ENCODE measurements at places on chromosomes 6 and 20.

DNA sequence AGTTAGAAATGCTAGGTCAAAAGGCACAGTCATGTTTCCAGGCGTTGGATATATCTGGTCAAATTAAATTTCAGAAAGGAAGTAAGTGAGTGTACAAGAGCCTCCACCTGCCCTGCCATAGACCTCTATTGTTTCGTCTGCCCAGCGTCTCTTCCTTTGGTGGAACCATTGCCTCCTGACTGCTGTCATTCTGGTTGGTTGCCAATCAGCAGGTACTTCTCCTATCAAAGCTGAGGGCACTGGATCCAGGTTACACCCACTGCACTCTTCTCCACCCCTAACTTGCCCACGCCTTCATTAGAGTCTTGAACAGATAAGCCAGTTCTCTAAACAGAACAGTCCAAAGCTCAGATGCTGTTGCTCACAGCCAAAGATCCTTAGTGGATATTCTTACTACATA is 2.6 kb upstream of the WFDC5 start:
- DNase-seq: no peak

- no peak for DNase-seq
These were observed 67.3 kb downstream of the PPP1R3G start for GRCh38 chr6:5152460-5152859.

DNA sequence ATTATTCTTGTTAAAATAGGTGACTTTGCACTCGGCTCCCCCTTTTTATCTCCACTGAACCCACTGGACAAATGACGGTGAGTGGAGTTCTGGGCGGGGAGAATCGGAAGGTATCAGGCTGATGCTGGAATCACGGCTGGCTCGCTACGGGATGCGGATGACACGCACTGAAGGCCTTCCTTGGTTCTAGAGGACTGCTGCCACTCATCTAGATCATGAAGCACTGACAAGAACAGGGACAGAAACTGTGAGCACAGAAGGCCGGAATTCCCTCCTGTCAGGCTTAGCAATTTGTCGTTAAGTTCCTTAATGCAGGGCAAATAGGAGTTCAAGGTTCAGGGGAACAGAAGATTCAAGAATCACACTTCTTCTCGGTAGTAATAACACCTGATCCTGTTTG is 89.9 kb upstream of the MPC1 start:
- no peak for DNase-seq

DNA sequence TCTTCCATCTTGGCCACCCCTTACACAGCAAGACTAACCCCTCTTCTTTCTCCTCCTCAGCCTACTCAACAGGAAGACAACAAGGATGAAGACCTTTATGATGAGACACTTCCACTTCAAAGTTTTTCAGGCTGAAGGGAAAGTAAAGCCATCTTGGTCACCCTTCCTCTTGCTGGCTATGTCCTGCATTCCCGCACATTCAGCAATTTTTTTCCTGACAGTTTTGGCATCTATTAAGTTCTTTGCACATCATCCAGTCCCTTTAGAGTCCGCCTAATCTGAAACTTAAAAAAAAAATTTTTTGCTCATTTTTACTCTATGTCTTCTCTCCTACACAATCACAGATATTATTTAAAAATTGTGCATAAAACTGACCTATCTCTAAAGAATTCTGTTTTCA is 493.4 kb downstream of the LMBRD1 start:
- DNase-seq: no peak

GRCh38 chr20:59735486-59735885 is 131.1 kb downstream of the PHACTR3 start:
- no peak for DNase-seq

All from T-helper 2 cell (primary cell).